ENCODE measurements at places on chromosomes 2 and 18. TPM values are rescaled to one million over a fixed set of nuclear protein-coding genes. Genes with fewer than 3 reads are reported as not detected.

POTEJ gene
- polyA plus RNA-seq: not detected

C1QL2 gene
- not detected for polyA plus RNA-seq

VAMP8 gene
- polyA plus RNA-seq: 296 TPM

PROC gene
- not detected for polyA plus RNA-seq

KCNE4 gene
- not detected for polyA plus RNA-seq

CRYGD gene
- not detected for polyA plus RNA-seq

CIB4 gene
- polyA plus RNA-seq: not detected

NYAP2 gene
- polyA plus RNA-seq: not detected

PRLH gene
- not detected for polyA plus RNA-seq

REEP1 gene
- polyA plus RNA-seq: not detected

STON1 gene
- polyA plus RNA-seq: not detected

RAD51AP2 gene
- polyA plus RNA-seq: not detected

C2orf81 gene
- polyA plus RNA-seq: 8.8 TPM

RAB6D gene
- not detected for polyA plus RNA-seq

SLC5A7 gene
- polyA plus RNA-seq: not detected

LRPPRC gene
- polyA plus RNA-seq: 49.4 TPM

AGFG1 gene
- polyA plus RNA-seq: 17.9 TPM

PROKR1 gene
- not detected for polyA plus RNA-seq

PFN4 gene
- not detected for polyA plus RNA-seq

ZNF521 gene
- 0.11 TPM for polyA plus RNA-seq

CFLAR gene
- polyA plus RNA-seq: 12.8 TPM

DNA sequence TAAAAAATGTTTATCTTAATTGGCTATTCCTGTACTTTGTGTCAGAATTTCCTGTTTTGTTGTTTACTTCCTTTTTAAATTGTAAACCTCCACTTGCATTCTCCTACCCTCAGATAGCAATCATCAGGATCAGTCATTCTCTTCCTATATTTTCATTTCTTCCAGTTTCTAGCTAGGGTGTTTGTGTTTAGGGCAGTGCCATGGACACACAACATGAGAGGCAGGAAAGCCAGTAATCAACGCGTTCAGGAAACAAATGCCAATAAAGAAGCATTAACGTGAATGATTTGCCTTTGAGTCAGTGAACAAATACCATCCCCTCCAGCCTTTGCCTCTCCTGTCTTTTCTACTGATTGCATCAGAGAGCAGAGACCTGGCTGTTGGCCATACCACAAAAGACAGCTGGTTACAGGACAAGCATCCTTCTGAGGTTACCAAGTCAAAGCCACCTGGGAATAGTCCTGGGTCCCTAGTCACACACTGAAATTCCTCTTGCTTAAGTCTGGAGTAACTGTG, 56.7 kb upstream of the FHL2 start:
- DNase-seq: no peak

DNA sequence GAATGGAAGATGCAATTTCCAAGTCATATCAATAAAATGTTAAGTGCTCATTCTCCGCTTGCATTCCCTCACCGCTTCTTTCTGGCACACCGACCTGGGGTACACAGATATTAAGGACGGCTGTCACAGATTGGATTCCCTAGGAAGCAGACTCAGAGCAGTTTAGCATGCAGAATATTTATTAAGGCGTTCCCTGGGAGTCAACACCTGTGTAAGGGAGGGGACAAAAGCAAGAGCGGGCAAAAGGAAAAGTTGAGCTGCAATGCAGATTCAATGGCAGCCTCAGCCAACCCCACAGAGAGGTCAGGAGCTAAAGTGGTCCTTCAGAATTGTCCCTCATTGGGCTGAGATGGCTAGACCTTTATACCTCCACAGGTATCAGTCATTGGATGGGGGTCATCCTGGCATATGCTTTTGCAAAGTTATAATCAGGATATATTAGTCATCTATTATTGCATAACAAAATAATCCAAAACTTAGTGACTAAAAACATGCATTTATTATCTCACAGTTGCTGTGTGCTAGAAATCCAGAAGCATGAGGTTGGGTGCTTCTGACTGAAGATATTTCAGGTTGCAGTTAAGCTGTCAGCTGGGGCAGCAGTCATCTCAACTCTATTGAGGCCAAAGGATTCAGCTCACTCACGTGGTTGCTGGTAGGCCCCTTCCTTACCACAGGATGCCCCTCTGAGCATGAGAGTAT, 27.0 kb upstream of the INO80D start:
- DNase-seq: no peak

DNA sequence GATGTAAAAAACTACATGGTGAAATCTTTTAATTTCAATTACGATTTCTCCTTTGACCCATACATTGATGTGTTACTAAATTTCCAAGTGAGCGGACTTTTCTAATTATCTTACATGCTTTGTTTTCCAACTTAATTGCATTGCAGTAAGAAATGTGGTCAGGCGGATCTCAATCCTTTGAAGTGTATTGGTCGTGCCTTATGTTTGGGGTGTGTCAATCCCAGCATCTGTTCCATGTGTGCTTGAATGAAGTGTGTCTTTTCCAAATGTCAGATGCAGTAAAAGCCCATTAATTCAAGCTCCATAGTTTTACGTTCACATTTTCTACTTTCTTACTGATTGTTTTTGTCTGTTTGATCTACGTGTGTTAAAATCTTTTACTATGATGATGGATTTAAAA, 113.1 kb downstream of the UXS1 start:
- DNase-seq: no peak

GRCh38 chr2:238644095-238645081, 203.5 kb upstream of the TWIST2 start:
- DNase-seq: no peak

GRCh38 chr18:5524660-5525059, 19.1 kb downstream of the EPB41L3 start:
- DNase-seq: no peak

- no peak for DNase-seq
These were observed 10.4 kb downstream of the WDR7 start for GRCh38 chr18:56661360-56662062.

DNA sequence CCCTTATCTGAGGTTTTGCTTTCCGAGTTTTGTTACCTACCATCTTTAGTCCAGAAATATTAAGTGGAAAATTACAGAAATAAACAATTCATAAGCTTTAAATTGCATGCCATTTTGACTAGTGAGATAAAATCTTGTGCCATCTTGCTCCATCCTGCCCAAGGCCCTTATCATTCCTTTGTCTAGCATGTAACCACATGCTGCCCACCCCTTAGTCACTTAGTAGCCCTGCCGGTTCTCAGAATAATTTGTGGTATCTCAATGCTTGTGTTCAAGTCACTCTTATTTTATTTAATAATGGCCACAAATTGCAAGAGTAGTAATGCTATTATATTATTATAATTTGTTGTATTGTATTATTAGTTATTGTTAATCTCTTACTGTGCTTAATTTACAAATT, 36.8 kb upstream of the VPS54 start:
- no peak for DNase-seq

- peak; percentile 80 for DNase-seq
These were observed 192.6 kb upstream of the TCF4 start for GRCh38 chr18:55780586-55781071.

- DNase-seq: no peak
These were observed 869 bp downstream of the STARD7 start for GRCh38 chr2:96207774-96208142.

DNA sequence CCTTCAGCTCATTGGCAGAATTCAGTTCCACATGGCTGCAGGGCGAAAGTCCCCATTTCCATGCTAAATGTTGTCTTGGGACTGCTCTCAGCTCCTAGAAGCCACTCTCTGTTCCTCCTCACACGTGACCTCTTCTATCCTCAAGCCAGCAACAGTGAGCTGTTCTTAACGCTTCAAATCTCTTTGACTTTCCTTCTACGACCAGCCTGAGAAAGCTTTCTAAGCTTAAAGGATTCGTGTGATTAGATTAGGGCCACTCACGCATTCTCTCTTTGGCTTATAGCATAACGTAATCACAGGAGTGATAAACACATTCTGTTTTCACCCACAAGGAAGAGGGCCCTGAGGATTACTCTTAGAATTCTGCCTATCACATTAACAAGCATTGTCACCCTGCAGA, 29.8 kb upstream of the LAMA1 start:
- DNase-seq: no peak

DNA sequence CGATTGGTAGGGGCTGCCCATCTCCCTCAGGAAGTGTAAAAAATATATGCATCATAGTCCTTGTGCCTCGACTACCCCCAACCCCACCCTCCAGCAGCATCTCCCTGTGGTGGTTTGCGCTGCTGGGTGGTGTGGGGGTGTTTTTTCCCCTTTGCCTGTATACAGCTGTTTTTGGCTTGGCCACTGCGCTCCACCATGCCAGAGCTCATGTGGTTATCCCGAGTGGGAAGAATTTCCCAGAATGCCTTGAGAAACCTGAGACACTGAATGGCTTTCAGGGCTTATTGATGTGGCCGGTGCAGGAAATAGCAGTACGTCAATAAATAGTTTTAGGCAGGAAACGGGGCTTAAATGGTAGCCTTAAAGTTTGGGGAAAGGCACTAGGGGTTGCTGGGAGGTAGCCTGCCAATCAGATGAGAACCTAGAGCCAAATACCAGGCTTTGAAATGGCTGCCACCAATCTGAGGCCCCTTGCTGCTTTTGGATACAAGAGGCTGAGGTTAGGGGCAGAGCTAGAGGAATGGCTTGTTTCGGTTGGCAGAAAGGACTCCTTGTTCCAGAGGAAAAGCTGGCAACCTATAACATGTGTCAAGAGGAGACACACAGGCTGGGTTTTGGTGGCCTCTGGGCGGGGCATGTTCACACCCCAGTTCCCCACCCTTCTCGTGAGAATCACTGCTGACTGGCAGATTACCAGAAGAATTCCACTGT, 144.1 kb downstream of the SMAD7 start:
- DNase-seq: no peak

- DNase-seq: no peak
These were observed 7.3 kb downstream of the SFXN5 start for GRCh38 chr2:73063909-73064875.

DNA sequence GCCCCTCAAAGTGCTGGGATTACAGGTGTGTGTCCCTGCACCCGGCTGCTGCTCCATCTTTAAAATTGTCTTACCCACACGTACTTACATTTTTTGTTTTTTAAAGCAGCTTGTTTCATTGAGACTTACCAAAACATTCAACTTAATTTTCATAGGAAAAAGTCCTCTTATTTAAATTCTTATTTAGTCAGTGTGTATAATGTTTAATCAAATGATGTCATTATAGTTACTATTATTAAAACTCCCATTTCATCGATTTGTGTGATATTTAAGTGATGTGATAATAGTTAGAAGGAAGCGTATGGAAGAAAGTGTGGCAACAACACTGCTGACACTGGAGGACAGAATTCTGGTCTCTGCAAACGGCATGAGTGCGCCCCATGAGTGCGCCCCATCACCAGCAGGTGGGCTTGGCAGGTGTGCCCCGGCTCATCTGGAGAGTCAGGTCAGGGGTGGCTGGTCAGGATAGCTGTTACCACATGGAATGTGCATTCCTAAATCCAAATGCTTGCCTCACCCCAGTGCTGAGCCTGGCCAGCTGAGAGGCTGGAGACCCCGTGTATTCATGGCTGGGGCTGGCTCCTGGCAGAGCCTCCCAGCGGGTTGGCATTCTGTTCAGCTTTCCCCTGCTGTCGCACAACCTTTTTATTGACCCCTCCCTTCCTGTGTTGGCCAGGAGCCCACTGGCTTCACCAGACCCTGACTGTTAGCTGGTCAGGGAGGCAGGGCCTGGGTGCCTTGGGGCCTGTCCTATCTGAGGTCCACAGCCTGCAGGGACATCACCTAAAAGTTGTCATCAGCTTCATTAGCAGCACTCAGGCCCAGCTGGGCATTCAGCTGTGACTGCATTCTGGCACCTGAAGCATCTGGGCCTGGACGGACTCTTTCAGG, 79.7 kb downstream of the AGAP1 start:
- DNase-seq: no peak

DNA sequence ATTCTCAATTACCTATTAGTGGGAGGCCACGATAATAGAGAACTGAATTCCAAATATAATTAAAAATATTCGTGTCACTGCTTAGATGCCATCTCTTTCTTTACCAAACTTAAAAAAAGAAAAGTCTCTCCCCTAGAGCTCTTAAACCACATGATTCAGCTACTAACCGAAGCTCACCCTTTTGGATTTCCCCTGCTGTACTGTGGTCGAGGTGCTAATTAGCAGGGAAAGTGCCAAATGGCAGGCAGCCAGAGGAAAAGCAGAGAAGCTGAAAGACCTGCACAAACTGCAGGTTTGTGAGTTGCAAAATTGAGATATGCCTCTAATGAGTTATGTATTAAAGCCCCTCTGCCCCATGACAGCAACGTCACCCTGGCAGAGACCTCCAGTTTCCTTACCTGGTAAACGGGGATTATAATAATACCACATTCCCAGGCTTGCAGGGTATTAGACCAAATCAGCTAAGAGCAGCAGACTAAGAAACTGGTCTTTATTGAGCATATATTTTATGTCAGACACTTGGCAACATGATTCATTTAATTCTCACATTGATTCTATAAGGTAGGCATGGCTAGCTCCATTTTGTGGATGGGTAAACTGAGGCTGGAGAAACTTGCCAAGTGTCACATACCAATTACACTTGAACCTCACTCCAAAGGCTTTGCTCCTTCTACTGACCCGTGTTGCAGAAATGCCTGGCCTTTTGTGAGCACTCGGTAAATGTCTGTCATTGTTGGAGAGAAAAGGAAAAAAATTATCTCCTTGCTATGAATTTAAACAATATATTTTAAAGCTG, 259.7 kb downstream of the LPIN1 start:
- peak; percentile 50 for DNase-seq

DNA sequence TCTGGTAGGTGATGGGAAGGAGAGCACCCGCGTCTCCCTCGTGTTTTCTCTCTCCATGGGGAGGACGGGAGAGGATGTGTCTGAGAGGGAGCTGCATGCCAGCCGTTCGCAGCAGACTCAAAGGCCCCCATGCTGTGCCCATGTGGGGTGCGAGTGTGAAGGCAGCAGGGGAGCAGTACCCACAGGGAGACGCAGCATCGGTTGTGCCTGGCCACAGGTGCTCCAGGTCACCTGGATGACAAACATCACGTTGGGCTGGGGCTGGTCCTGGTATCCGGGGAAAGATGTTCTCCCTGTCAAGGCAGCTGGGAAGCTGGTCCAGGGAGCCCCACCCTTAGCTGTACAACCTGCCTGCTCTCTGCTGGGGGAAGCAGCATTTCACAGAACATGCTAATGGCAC, 119.5 kb upstream of the SALL3 start:
- no peak for DNase-seq

Data from naive B cell (primary cell).